ENCODE measurements at places on chromosomes 6 and 20.

DNA sequence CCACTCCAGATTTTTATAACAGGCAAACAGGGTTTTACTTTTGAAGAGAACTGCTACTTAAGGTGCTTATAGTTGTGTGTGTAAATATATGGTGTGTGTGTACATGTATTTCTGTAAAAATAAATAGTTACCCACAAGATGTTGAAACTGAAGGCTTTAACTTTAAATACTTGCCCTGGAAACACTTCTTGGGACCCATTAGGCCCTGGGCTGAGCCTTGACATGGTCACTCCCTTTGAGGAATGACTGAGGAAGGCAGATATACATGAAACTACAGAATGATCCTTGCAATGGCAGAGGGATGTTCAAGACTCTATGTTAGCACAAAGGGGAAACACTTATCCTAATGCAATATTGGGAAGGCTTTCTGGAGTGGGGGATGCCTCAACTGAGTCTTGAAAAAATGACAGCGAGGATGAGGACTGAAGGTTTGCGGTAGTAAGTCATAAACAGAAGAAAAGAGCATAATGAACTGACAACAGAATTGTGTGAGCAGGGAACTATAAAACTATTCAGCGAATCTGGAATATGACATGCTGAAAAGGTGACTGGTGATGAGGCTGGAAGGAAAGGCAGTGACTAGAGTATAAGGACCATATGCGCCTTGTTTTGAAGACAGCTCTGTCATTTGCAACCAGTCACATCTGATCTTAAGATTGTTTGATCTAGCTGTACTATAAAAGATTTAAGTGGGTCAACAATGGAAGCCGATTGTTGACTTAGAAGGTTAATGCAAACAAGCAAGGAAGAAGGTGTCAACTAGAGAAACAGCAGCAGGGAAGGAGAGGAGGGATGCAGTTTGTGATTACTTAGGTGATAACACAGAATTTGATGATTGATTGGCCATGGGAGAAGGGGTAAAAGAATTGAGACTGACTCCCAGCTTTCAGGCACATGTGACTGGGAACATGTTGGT lies 64.4 kb upstream of the COL21A1 start:
- DNase-seq: no peak

DNA sequence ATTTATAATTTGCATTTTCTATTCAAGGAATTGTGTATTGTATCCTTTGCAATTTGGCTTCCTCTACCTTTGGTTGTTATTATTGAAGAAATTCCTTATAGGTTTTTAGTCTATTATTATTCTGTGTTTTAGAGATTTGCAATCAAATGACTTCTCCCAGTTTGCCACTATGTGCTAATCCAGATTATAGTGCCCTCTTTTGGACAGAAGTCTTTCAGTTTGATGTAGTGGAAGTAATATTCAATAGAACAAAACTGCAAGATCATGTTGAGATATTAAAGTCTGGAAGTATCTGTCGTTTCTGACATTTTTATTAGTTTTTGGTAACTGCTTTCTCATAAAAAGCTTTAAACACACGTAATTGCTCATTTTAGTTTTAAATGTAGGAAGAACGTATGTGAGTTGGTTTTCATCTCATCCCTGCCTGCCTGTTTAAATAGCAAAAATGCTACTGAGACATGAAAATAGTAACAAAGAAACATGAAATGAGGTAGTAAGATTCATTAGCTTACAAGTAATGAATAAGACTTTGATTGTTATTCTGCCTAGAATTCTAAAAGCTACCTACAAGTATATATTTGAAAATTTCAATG lies 72.8 kb downstream of the RTN4IP1 start:
- no peak for DNase-seq

DNA sequence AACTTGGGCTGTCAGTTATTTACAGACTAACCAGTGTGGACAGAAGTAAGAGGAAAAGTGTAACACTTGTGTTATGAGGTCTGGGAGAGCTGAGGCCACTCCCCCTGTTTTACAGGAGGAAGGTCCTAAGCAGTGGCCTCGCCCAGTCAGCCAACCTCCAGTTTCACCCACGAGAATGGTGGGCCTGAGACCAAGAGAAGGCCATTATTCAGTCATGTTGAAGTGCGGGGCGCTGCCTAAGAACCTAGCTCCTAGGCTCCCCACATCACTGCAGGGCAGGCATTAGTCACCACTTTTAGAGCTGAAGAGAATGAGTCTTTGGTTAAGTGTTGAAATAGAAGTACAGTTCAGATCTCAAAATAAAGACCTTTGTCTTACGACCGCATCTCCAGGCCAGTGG lies 27.9 kb downstream of the CDYL start:
- no peak for DNase-seq

DNA sequence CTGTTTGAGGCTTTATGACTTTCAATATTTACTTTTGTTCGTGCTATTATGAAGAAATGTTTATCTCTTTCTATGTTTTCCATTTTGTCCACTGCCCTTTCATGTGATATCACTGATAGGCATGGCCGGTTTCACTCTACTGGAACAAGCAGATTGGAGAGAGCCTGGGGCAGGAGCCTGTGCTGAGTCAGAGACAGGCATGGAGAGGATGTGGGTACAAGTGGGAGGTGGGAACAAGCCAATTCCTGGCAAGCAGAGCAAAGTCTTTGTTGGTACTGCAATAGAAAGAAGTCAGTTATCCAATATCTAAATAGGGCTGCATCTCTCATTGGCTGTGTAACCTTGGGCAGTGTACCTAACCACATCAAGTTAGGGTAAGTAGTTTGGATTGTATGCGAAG lies 545.6 kb upstream of the MAP3K7 start:
- DNase-seq: peak; percentile 74

GRCh38 chr6:9745966-9746365 lies 668.9 kb downstream of the TFAP2A start:
- DNase-seq: no peak

DNA sequence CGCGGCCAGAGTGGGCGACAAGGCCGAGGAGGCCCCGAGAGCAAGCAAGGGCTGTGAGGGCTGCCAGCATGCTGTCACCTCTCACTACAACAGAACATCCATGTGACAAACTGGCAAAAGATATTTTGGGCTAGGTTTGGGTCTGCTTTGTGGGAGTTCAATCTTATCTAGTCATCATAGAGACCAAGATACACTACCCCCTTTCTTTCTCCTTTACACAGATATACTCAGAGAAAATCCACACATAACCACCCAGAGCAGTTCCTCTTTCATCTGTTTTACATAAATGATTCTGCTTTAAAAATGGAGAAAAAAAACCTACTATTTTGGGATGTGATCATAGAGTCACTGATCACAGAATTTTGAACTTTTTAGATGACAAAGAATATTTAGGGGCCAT lies 16.8 kb downstream of the SOX4 start:
- no peak for DNase-seq

- DNase-seq: no peak
Observed at GRCh38 chr6:15526212-15526701, 136.6 kb downstream of the DTNBP1 start.

DNA sequence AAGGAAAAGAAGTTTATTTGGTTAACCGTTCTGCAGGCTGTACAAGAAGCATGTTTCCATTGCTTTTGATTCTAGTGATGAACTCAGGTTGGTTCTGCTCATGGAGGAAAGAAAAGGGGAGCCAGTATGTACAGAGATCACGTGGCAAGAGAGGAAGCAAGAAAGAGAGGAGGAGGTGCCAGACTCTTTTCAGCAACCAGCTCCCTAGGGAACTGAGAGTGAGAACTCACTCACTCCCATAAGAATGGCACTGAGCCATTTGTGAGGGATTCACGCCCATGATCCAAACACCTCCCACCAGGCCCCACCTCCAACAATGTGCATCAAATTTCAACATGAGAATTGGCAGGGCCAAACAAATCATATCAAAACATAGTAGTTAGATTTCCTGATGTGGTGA lies 649.1 kb downstream of the EPM2A start:
- DNase-seq: peak; percentile 19

DNA sequence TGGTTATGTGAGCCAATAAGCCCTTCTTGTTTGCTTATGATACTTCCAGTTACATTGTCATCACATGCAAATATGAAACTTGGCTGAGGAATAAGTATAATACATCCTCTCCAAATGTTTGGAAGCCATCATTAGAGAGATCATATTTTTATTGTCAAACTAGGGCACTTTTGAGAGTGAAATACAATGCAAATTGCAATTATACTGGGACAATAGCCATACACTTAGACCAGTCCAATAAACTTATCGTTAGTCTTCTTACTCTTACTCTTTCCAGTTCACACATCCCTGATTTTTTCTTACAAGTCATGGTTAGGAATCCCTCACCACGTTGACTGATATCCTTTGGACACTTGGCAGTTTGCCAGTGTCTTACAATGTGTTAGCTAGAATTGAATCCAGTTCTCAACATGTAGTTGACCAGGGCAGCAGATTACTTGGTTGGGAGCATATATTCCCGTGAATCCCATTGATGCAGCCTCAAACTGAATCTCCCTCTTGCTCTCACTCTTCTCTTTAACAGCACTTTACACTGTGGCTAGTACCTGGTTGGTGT lies 519.7 kb upstream of the ID4 start:
- no peak for DNase-seq

- no peak for DNase-seq
Observed at GRCh38 chr20:23653400-23653938, 15.7 kb upstream of the CST3 start.

DNA sequence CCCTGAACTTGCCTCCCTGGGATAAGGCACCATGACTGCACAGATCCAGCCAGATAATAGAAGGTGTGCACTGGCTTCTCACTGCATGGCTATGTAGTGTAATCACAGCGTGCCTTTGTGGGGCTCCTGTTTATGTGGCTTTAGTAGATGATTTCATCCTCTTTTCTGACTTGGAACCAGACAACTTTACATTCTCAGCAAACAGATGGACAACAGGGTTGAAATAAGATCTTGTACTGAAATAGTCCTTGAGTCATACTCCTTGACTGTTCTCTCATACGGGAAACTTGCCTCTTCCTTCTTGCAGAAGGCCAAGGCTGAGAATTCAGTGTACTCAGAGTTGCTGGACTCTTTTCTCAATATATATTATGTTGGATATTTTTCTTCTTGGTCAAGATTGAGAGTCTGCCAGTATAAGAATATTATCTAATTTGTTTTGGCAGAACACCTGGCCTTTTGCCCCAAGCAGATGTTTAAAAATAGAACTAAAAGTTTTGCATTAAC lies 25.0 kb upstream of the RNF144B start:
- DNase-seq: peak; percentile 71

- no peak for DNase-seq
Observed at GRCh38 chr6:154267508-154268106, 89.0 kb downstream of the IPCEF1 start.

DNA sequence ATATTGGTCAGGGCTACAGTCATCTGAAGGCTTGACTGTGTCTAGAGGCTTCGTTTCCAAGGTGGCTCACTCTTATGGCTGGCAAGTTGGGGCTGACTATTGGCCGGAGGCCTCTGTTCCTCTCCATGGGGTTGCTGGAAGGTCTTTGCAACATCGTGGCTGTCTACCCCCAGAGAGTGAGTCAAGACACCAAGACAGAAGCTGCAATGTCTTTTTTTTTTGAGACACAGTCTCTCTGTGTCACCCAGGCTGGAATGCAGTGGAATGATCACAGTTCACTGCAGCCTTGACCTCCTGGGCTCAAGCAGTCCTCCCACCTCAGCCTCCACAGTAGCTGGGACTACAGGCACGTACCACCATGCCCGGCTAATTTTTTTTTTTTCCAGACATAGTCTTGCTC lies 29.4 kb upstream of the KIF3B start:
- DNase-seq: no peak

GRCh38 chr6:29525311-29525639 lies 34.3 kb downstream of the UBD start:
- DNase-seq: no peak

DNA sequence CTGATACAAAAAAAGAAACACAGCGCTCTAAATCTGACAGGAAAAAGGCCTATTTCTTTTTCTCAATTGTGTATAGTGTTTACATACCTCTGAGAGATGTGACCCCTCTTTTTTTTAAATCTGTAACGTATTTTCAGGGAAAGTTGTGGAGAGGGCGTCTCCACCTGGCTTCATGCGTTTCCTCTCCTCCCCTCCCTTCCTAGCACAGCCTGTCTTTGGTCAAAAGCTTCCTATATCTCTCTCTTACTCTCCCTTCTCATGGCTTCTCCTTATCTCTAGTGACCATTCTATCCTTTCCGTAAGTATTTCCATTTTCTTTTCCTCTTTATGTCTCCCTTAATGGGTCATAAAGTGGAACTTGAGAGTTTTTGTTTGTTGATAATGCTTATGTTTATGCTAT lies 458.9 kb downstream of the HACE1 start:
- DNase-seq: no peak

- DNase-seq: peak; percentile 56
Observed at GRCh38 chr6:166588691-166589336, 2.3 kb upstream of the RAMACL start.

DNA sequence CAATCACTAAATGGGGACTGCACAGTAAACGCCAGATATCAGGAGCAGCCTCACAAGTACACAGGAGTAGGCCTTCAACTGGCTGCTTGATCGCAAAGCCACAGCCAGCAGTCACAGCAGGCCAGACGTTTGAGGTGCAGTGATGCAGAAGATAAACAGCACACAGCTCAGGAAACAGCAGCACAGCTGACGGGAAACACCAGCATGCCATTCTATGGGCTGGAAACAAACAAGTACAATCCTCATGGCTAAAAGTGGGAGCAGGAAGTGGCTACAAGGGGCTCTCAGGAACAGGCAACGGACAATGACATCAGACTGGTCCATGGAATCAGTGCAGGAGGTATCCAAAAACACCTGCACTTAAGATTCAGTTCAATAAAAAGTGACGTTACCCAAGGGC lies 111.0 kb downstream of the DTNBP1 start:
- no peak for DNase-seq

DNA sequence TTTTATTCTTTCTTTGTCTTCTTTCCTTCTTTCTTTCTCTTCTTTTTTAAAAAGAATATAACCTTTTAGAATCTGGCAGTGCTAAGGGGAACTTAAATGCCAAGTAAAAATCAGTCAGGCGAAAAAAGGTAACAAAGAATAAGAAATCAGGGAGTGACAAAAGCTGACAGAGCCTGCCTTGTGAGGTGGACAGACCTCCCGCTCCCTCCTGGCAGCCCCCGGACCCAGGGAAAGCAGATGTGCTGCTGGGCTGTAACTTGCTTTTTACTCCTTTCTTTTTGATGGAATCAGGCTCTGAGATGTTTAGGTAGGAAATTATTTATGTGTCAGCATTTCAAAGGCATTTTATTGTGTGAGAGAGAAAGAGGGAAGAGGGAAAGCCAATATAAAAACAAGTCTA lies 95.5 kb upstream of the TRAF3IP2 start:
- no peak for DNase-seq

GRCh38 chr20:33810259-33810658 lies 889 bp upstream of the CHMP4B start:
- DNase-seq: no peak

DNA sequence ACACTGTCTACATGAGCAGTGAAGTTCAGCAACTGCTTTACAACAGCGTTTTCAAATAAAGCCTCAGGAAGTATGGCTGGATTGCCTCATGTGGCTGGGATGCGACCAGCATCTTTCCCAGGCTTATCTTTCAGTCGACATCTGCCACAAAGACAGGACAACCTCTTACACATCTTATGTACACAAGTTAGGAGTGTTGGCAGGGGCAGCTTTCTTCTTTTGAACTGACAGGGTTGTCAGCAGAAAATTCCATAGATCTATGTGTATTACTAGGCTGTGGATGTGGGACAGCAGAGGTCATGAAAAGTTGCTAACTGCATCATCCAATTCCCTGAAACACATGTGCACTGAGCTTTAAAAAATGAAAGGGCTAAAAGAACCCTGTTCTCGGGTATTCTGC lies 48.1 kb downstream of the PLAGL1 start:
- DNase-seq: no peak

Data from MG63 (cell line).